ENCODE measurements at places on chromosomes 11 and 22.

GRCh38 chr11:108037211-108037610 is 28.5 kb downstream of the CUL5 start:
- no peak for DNase-seq

DNA sequence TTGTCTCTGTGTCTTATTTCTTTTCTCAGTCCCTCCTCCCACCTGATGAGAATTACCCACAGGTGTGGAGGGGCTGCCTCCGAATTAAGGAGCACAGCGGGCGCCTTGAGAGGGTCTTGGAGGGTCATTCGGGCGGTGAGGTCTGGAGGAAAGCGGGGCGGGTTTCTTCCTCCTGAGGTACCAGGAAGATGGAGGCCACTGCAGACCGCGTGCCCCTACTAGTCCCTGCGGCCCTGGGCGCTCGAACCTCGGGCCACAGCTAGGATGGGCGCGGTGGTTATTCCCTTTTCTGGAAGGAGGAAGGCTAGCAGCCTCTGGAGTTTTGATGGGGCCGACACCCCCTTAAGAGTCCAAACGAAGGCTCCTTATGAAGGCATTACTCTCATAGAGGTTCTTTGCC is 5.5 kb upstream of the FAM111A start:
- no peak for DNase-seq

- DNase-seq: no peak
Observed at GRCh38 chr11:76330651-76331050, 50.3 kb downstream of the THAP12 start.

- DNase-seq: no peak
Observed at GRCh38 chr11:116384876-116385275, 387.9 kb downstream of the BUD13 start.

DNA sequence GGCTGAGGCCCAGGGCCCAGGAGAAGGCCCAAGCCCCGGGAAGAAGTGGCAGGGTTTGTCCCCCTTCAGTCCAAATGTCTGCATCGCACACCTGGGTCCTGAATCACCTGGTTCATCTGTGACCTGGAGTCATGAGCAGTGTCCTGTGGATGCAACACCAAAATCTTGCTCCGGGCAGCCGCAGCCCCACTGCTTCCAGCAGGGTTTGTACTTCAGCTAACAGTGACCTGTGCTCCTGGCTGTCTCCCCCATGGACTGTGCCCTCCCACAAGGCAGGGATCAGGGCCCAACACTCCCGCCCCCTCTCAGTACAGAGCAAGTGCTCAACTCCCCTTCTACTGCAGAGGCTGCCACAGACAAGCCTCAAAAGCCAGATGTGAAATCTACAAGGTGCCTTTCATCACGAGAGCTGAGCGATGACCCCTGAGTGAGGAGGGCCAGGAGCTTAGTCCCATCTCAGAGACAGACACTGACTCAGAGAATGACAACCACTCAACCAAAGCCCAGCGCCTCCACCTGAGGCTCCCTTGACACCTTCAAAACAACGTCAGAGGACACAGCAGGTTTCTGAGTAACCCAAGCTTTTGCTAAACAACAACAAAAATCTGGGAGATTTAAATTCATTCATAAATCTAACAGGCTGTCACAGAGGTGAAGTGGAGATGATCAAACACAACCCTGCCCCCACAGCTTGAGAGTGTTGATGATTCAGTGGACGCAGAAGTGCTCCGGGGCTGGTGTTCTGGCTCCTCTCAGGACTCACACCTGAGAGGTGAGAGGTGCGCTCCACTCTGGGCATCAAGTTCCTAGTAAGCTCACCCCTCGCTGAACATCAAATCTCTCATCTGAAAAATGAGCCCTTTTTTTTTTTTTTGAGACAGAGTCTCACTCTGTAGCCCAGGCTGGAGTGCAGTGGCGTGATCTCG is 3.4 kb downstream of the KIAA0930 start:
- DNase-seq: no peak

DNA sequence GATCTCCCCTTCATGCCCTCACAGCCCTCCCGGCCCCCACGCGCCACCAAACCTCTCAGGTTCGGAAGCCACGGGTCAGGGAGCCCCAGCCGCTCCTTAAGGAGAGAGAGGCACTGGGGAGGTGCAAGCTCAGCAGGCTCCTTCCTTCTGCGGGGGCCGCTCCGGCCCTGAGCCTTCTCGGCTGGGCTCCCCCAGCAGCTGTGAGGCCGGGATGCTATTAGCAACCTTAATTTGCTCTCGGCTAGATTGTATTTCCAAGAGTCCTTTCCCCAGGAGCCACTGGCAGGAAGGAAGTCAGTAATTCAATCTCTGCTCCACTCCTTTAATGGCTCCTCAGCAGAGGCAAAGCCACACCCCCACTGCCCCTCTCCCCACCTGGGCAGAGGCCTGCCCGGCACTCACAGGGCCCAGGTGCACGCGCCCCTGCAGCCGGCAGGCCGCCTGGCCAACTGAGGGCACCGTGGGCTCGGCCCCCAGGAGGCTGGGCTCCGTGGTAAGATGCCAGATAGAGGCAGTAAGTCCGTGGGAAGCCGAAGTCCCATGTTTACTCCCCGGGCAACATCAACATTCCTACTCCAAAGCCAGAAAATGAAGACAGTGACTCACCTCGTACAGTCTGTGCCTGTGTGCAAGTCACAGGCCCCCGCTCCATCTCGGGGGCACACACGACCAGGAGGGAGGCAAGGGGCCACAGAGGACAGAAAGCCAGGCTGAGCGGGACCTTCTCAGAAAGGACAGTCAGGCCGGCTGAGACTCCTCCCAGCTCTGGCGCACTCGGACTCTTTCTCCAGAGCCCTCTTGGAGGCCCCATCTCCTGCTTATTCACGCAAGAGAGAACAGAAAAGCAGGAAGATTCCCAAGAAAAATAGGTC is 5.2 kb downstream of the IGSF9B start:
- no peak for DNase-seq

DNA sequence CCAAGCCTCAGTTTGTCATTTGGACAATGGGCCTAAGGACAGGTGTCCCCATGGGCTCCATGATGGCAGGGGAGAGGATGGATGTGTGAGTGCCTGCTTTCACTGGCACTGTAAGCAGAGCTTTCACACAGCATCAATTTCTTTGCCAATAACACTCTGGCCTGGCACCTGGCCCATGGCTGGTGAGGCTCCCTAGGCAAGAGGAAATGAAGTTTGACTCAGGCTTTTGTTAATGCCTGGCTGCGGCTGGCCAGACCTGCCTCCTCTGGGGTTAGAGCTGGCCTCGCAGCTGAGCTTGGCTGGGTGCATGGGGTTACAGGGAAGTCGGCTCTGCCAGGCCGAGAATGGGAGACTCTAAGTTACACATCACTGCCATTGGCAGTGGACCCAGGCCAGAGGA is 30.0 kb upstream of the SEZ6L start:
- no peak for DNase-seq

- DNase-seq: no peak
Observed at GRCh38 chr11:87428266-87428665, 390.5 kb downstream of the TMEM135 start.

Measured in T follicular helper cell (primary cell).